ENCODE measurements at places on chromosomes 5 and 9. TPM values are rescaled to one million over a fixed set of nuclear protein-coding genes. Genes with fewer than 3 reads are reported as not detected.

Gene CNTFR
- total RNA-seq, result 1.8 TPM

Gene CDH9
- not detected for total RNA-seq

Gene LURAP1L
- 27.0 TPM for total RNA-seq

Gene ENTPD8
- total RNA-seq, result 0.28 TPM

Gene PCDHGC5
- total RNA-seq, result 5.1 TPM

DNA sequence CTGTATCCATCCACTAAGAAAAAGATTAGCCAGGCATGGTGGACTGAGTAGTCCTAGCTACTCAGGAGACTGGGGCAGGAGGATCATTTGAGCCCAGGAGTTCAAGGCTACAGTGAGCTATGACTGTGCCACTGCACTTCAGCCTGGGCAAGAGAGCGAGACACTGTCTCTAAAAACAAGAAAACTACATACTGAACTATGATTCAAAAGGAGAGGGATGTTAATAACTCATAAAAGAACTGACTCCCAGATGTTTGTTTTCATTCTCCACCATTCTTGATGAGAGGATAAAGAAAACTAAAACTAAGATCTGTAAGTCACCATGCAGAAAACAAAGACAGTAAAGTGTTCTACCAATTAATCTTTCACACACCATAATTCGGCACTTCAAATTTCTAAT is 53.5 kb downstream of the AUH start:
- peak; percentile 86 for DNase-seq
- H3K27me3 ChIP-seq, result no peaks in the 10 kb centered on the region
- no peak overlapping the region for H3K4me3 ChIP-seq
- no peak overlapping the region for H3K27ac ChIP-seq
- H3K4me1 ChIP-seq, result peaks cover 14% of the 10 kb centered on the region
- peaks cover 2% of the 10 kb centered on the region for H3K36me3 ChIP-seq

- no peak overlapping the region for H3K4me3 ChIP-seq
- H3K36me3 ChIP-seq, result no peaks in the 10 kb centered on the region
Observed at GRCh38 chr9:93958819-93959682, 3.9 kb upstream of the BARX1 start.

- H3K27ac ChIP-seq, result no peak overlapping the region
- H3K27me3 ChIP-seq, result no peaks in the 10 kb centered on the region
- no peaks in the 10 kb centered on the region for H3K36me3 ChIP-seq
- no peak for DNase-seq
- H3K4me3 ChIP-seq, result no peak overlapping the region
Observed at GRCh38 chr5:56191656-56192055, 41.5 kb downstream of the ANKRD55 start.

DNA sequence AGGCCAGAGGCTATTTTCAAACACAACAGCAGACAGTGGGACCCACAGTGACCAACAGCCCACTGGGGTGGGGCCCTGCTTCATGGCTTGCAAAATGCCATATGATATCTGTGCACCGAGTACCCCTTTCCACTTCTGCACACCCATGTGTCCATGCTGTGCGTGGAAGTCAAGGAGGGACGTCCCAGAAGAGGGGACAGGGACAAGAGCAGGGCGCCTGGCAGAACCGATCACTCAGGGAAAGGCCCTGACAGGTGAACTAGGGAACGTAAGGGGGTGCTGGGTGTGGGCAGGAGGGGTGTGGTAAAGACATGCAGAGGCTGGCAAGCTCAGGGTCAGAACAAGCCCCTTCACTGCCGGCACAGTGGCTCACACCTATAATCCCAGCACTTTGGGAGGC is 7.6 kb upstream of the TTLL11 start:
- no peaks in the 10 kb centered on the region for H3K36me3 ChIP-seq
- H3K4me1 ChIP-seq, result no peaks in the 10 kb centered on the region
- DNase-seq, result no peak
- H3K4me3 ChIP-seq, result no peak overlapping the region
- peaks cover 4% of the 10 kb centered on the region for H3K27me3 ChIP-seq

DNA sequence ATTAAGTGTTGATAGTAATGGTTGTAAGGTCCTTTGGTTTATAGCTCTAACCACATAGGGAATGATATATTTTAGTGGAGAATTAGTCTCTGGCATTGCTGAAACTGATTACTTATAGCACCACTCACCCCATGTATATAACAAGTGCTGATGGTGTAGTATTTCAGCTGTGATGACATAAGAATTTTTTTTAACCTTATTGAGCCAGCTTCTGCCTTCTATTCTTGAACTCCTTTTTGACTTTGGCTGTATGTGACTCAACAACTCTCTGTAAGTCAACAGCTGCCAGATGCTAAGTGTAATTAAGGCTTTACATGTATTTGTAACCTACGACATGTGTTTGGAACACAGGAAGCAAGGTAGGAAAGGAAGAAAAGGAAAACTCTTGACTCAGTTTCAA is 929.6 kb upstream of the WWC1 start:
- no peak for DNase-seq
- H3K27me3 ChIP-seq, result no peaks in the 10 kb centered on the region
- no peak overlapping the region for H3K27ac ChIP-seq
- no peaks in the 10 kb centered on the region for H3K36me3 ChIP-seq
- H3K4me3 ChIP-seq, result no peak overlapping the region

- DNase-seq, result peak; percentile 80
- no peaks in the 10 kb centered on the region for H3K36me3 ChIP-seq
- H3K4me1 ChIP-seq, result no peaks in the 10 kb centered on the region
Observed at GRCh38 chr5:77337686-77338085, 127.2 kb downstream of the PDE8B start.

- DNase-seq, result no peak
- H3K27me3 ChIP-seq, result no peaks in the 10 kb centered on the region
- H3K36me3 ChIP-seq, result no peaks in the 10 kb centered on the region
- no peak overlapping the region for H3K4me3 ChIP-seq
- no peak overlapping the region for H3K27ac ChIP-seq
Observed at GRCh38 chr5:61790678-61791077, 458.6 kb downstream of the ZSWIM6 start.

DNA sequence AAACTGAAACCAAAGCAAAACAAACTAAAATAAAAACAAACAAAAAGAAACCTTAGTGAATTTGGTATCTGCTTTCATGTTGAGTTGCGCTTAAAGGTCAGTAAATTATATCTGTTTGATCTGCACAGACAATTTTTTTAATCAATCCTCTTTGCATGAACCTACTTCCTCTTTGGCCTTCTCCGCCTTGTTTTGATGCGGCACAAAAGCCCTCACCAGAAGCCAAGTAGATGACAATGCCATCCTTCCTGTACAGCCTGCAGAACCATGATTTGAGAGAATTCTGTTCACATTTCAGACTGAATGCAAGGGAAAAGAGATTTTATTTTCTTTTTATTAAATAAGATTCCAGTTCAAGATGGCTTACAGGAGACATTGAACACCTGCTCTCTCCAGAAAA is 473.6 kb upstream of the FTMT start:
- H3K4me1 ChIP-seq, result no peaks in the 10 kb centered on the region
- no peak overlapping the region for H3K27ac ChIP-seq
- H3K4me3 ChIP-seq, result no peak overlapping the region
- no peak for DNase-seq
- no peaks in the 10 kb centered on the region for H3K27me3 ChIP-seq

Measured in lung (tissue), 17 donors.